ENCODE measurements at places on chromosomes 12 and 14.

GRCh38 chr12:58254463-58255100 lies 313.2 kb downstream of the ATP23 start:
- DNase-seq, result no peak

- DNase-seq, result no peak
Observed at GRCh38 chr14:95402578-95402977, 82.9 kb upstream of the CLMN start.

DNA sequence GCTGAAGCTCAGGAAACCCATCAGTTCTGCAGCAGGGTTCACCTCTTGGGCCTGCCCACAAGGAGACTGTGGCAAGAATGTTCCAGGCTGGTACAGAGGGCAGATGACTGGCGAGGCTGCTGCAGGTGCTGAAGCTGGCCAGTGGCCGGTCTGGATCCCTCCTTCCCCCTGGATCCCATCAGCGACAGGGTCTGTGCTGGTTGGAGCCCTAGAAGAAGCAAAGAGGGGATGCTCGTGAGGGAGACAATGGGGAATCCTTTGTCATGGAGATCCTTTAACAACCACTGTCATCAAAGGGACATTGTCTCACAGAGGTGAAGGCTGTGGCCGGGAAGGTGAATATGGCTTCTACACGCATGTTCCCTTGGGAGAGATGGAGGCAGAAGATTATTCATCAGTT lies 211.4 kb upstream of the TMEM132C start:
- no peak for DNase-seq

DNA sequence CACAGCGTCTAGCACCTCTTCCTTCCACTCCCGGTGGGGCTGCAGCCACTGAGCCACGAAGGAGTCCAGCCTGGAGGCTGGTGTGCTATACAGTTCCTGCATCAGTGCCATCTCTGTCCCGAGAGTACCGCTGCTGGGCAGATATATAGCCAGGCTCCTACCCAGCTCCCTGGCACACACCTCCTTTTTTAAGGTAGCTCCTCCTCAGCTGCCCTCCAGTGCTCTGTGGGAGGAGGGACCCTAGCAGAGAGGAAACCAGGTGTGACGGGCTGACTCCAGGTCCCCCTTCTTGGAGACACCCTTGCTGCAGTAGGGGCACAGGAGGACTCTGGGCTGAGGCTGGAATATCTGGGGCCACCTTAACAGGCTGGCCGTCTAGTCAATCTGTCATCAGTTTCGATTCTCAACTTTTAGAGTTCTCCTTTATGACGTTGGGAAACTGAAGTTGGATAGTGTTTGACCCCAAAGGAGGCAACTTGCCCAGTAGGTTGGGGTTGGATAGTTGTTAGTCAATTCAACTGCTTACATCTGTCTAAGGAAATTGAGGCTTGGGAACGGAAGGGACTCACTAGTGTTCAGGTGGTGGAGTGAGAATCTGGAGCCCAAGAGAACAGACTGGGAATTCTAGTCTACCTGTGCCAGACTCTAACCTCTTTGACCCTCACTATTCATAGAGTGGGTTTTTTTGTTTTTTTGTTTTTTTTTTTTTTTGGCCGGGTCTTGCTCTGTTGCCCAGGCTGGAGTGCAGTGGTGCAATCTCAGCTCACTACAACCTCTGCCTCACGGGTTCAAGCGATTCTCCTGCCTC lies at the start of gene OASL:
Gene OASL (minus strand): TSS at position 386 of the 808 bp plus-strand sequence. CDS start 275 bp downstream, at position 111.
- DNase-seq, result no peak

DNA sequence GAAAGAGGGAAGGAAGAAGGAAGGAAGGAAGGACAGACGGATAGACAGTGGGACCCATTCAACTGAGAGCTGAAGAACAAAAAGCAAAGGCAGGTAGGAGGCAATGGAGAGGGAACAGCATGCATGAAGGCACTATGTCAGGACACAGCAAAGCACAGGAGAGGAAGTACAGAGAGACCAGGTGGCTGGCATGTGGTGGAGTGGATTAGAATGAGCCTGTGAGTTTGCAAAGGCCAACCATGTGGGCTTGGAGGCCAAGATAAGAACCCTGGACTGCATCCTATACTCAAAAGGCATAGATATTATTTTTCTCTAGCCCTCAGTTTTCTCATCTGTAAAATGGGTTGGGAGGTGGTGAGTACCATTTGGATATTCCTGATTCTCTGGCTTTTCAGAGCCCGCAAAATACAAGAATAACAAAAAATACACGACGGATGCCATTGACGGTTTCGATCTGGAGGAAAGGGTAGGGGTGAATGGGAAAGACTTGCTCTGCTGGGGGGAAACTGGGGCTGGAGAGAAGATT lies 102.9 kb downstream of the WSCD2 start:
- DNase-seq, result no peak

GRCh38 chr14:30656190-30656632 lies 34.1 kb downstream of the SCFD1 start:
- DNase-seq, result no peak

All from NCI-H524 treated with DMSO at 0.1 percent for 48 hours (cell line).